Thoracic aorta (tissue), 2 donors: ENCODE measurements at places on chromosomes 7 and 10.

- DNase-seq = no peak
Observed at GRCh38 chr7:151080067-151080521, 515 bp downstream of the FASTK start.

GRCh38 chr7:24963218-24963617 lies 16.8 kb downstream of the OSBPL3 start:
- DNase-seq = no peak

DNA sequence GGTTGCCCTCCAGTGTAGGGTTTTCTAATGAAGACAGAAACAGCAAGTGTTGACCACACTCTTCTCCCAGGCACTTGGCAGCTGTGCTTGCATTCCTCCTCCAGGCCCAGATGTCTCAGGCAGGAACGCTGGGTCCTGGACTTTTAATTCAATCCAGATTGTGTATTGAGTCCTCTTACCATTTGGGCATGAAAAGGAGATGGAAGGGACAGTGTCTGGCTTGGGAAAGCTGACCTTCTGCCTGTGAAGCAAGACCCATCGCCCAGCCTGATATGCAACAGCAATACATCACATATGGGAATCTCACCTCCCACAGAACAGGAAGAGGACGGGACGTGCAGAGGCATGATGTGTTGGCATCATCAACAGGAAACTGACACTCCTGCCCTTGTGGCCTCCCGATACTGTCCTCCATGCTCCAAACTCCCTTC lies 174.4 kb upstream of the LYZL2 start:
- DNase-seq = no peak

DNA sequence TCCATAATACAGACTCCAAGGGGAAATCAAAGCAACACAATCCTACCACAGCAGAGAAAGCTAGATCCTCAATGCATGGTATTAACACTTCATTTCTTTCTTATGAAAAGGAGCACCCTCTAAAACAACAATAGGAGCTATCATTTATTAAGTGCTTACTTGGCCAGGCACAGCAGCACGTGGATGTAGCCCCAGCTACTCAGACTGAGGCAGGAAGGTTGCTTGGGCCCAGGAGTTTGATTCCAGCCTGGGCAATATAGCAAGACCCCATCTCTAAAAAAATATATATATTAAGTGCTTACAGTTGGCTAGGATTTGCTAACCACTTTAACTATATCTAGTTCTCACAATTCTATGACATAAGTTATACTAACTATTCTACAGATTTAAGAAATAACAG lies 12.2 kb downstream of the SNX13 start:
- no peak for DNase-seq

- no peak for DNase-seq
Observed at GRCh38 chr10:118926903-118927302, 102.6 kb upstream of the NANOS1 start.

DNA sequence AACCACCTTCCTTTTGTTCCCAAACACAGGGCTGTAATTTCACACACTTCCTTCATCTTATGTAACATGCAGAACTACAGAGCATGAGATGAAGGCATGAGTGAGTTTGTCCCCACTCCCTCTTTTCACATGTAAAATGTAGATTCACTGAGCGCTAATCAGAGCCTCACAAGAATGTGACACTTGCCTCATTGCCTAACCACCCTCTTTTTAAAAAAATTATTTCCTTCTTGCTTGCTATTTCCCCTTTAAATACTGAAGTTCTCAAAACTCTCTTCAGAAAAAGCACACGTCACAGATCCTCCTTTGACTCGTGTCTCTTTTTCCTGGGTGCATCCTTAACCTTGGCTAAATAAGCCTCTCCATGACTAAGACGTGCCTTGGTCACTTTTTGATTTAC lies 121.2 kb upstream of the TARP start:
- DNase-seq = no peak

DNA sequence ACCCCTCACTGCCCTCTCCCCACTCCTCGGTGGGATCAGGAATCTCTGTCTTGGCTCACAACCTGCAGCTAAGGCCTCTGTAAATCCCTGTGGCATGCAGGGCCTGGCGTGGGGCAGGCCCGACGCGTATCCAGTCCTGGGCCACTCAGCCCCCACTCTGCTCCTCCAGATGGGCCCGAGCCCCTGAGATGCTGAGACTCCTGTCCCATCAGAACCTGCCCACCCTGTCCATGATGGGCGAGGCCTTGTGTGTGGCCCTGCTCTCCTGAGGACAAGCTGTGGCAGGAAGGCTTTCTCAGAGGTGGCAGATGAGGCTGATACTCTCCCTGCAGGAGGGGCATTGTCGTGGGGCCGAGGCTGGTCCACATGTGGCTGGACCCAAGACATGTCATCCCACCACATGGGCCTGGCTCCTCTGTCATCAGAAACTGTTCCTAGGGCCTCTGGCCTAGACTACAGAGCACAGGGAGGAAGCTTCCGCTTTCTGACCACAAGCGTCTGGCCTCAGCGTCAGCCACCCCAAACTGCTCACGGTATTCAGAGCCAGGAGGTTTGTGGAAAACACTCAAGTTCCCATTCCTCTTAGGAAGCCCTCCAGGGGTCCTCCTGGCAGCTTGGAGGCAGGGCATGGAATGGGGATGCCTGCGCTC lies 6.0 kb downstream of the ALOX5 start:
- DNase-seq = no peak

GRCh38 chr10:61478621-61479312 lies 25.6 kb upstream of the TMEM26 start:
- DNase-seq = no peak

- DNase-seq = no peak
Observed at GRCh38 chr10:102384053-102384452, 11.5 kb upstream of the NFKB2 start.

DNA sequence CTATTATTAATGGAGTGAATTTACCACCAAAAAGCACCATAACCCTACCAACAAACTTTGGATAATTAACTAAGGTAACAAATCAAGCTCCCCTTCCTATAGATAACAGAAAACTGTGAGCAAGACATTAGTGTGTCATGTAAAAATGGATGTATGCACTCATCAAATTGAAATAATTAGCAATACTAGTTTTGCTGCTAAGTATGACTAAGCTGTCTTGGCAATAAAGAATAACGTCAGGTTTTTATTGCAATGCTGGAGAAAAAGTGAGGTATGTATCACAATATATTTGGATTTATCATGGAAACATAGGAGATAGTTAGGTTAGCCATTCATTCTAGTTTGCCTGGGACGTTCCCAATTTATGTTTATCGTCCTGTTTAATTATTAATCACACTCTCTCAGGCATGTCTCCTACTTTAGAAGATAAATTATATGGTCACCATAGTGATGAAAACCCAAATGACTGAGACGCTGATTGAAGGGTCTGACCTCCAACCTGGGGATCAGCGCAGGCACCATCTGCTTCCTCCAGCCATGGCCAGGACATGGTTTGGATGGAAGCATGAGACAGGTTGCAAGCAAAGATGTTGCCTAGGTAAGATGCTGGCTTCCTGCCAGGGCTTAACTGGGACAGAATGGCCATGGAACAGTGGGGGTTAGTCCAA lies 125.6 kb downstream of the FANK1 start:
- DNase-seq = no peak

DNA sequence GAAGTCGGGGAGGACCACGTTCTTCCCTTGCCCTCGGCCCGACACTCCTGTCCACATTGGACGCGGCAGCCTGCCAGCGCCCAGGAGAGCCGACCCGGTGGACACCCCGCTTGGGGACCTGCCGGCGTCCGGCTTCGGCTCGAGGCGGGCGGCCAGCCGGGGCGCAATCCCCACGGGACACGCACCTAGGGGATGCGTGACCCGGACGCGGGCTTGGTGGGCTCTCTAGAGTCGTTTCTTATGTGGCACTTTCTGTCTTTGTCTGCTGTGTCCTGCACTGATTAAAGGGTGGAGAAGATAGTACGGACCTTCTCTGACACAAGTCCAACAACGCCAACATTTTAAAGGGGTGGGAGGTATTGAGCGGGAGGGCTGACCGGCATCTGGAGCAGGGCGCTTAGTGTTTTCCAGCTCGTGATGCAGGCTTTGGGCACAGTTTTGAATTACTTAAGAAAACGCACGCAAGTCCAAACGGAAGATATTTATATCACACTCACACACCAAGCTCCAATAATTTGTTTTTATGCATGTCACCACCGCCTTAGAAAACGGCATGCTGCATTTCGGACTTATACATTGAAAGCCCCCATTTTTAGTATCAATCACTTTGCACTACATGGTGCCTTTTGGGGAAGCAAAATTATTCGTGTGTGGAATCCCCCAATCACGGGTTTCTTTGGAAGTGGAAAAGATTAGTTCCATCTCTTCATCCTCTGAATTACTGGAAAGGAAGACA lies 3.9 kb upstream of the SPAG6 start:
- no peak for DNase-seq
